ENCODE measurements at places on chromosomes 4 and X. TPM values are rescaled to one million over a fixed set of nuclear protein-coding genes. Genes with fewer than 3 reads are reported as not detected.

DNA sequence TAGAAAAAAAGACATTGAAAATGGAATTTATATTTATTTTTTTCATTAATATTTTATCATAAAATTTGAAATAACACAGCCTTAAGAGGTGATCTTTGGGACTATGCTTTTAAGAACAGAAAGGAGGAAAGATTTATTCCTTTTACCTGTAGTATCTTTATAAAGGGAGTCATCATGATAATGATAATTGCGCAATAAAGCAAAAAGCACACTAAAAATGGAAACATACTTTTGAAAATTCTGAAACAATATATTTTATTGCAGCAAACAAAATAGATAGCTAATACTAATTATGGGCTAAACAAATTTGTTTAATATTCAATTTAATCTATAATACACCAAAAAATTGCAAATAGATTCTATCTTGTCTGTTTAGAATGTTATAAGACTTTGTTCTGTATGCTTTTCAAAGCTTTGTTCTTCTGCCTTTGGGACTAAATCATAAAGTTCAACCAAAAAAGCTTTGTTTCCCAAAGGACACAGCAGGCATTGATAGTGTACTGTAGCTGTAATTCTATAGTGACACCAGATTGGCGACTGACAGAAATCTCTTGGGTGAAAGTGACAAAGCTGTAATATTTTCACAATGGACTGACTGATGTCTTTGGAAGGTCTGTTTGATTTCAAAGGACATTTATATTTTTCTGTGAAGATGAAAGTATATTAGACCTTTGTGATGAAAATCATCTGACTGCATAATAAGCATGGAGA lies 2156.6 kb upstream of the TENM3 start:
- DNase-seq = no peak
- H3K4me3 ChIP-seq = no peak overlapping the region
- no peak overlapping the region for H3K27ac ChIP-seq
- H3K36me3 ChIP-seq = no peaks in the 10 kb centered on the region
- H3K27me3 ChIP-seq = no peaks in the 10 kb centered on the region

- H3K4me1 ChIP-seq = no peaks in the 10 kb centered on the region
- no peak for DNase-seq
- H3K27me3 ChIP-seq = no peaks in the 10 kb centered on the region
Observed at GRCh38 chr4:150867148-150867547, 147.9 kb downstream of the LRBA start.

GRCh38 chr4:43776371-43776770 lies 672.2 kb downstream of the KCTD8 start:
- no peak overlapping the region for H3K4me3 ChIP-seq
- H3K27me3 ChIP-seq = no peaks in the 10 kb centered on the region
- no peaks in the 10 kb centered on the region for H3K4me1 ChIP-seq
- no peak for DNase-seq
- no peak overlapping the region for H3K27ac ChIP-seq

The NHSL2 gene
- 9.2 TPM for total RNA-seq

DNA sequence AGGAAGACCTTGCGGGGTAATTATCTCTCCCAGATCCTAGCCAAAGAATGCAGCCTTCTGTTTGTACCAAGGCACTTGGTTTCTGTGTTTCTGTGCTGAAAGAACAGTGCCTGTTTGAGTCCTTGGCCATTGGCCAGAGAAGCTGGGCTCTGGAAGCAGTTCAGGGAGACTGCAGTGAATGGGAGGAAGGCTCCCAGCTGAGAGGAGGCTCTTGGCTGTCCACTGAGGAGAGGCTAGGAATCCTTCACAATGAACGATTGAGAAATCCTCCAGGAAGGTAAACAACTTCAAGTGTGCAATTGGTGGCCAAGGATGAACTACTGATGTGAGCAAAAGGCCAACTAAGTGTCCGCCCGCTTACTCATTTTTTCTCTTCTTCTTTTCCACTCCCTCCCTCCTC lies 61.3 kb downstream of the HS3ST1 start:
- no peaks in the 10 kb centered on the region for H3K4me1 ChIP-seq
- H3K36me3 ChIP-seq = no peaks in the 10 kb centered on the region
- no peak overlapping the region for H3K27ac ChIP-seq
- peak; percentile 77 for DNase-seq
- peaks cover 18% of the 10 kb centered on the region for H3K27me3 ChIP-seq

The DAPP1 gene
- total RNA-seq = 11.9 TPM

GRCh38 chr4:184402740-184403383 lies 71.5 kb downstream of the IRF2 start:
- no peaks in the 10 kb centered on the region for H3K27me3 ChIP-seq
- H3K36me3 ChIP-seq = no peaks in the 10 kb centered on the region
- DNase-seq = no peak
- H3K4me3 ChIP-seq = no peak overlapping the region
- H3K4me1 ChIP-seq = peaks cover 8% of the 10 kb centered on the region
- peak overlapping the region; percentile 43 for H3K27ac ChIP-seq

DNA sequence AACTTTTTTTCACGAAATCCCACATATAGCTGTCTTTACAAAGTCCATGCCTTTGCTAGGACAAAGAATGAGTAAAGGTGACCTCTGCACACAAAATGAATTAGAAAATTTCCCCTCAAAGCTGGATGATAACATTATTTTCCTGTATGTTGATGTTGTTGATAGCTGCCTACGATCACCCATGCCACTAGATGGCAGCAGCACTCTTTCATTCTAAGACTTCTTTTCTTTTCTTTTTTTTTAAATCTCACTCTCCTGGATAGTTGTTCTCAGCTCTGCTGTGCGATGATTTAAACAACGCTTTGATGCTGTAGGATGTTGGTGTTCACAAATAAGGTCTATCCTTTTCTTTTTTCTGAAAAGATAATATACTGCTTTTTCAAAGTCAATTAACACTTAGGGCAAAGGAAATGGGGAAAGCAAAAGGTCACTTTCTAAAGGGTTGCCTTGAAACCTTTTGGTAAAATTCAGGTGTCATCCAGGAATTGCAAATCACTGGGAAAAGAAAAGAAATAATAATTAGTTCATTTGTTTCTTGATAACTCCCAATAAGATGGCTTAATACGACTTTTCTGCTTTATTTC lies 266.8 kb downstream of the C4orf33 start:
- no peaks in the 10 kb centered on the region for H3K27me3 ChIP-seq
- no peaks in the 10 kb centered on the region for H3K4me1 ChIP-seq
- peak; percentile 69 for DNase-seq
- H3K4me3 ChIP-seq = no peak overlapping the region
- H3K36me3 ChIP-seq = no peaks in the 10 kb centered on the region

GRCh38 chrX:40087425-40088298 lies 10.1 kb downstream of the BCOR start:
- no peak for DNase-seq
- H3K36me3 ChIP-seq = no peaks in the 10 kb centered on the region
- peaks cover 48% of the 10 kb centered on the region for H3K27me3 ChIP-seq
- H3K27ac ChIP-seq = no peak overlapping the region
- no peak overlapping the region for H3K4me3 ChIP-seq
- H3K4me1 ChIP-seq = peaks cover 4% of the 10 kb centered on the region

DNA sequence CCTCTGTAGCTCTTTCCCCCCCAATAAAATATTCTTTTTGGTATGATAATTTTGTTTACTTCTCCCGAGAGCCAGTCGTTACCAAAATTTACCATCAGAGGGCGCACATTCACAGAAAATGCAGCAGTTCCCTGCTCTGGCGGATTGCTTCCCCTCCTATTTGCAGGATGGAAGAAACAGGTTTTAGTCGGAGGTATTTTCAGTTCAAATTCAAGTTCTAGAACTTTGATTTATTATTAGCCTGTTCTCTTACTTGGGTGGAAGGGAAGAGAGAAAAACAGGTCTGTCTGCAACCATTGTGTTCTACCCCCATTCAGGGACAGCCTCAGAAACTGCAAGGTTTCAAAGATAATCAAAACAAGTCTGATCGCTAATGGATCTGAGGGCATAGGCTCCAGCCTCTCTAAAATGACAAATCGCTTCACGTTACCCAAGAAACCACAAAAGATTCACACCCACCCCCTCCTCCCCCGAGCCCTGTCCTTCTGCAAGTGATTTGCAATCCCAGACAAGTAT lies 263.8 kb upstream of the RPS6KA3 start:
- no peaks in the 10 kb centered on the region for H3K36me3 ChIP-seq
- DNase-seq = peak; percentile 59
- H3K27me3 ChIP-seq = peaks cover 11% of the 10 kb centered on the region
- H3K4me3 ChIP-seq = no peak overlapping the region
- no peak overlapping the region for H3K27ac ChIP-seq

DNA sequence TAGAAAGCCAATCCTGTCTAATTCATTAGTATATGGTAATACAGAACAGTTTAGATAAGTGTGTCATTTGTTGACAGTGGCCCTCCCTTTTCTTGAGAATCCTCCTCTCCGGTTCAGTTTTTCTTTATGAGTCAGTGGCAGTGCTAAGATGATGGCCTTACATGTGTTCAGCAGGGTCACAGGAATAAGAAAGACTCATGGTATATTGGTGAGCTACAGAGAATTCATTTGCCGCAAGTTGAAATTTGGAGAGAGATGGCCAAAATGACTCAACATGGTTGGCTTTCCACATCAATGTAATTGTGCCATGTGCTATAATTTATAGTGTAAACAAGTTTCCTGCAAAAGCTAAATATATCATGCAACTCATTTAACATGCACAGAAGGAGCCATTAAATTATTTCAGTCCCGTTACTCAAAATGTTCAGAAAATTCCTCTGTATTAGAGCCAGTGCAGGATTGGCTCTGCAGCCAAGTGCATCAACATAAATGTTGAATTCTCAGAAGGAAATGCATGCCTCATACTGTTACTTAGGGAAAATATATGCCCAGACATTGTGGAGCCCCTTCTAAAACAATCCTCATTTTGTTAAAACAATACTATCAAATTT lies 374.3 kb downstream of the AFF2 start:
- H3K27me3 ChIP-seq = no peaks in the 10 kb centered on the region
- no peaks in the 10 kb centered on the region for H3K36me3 ChIP-seq
- DNase-seq = no peak
- H3K4me1 ChIP-seq = no peaks in the 10 kb centered on the region
- no peak overlapping the region for H3K27ac ChIP-seq

DNA sequence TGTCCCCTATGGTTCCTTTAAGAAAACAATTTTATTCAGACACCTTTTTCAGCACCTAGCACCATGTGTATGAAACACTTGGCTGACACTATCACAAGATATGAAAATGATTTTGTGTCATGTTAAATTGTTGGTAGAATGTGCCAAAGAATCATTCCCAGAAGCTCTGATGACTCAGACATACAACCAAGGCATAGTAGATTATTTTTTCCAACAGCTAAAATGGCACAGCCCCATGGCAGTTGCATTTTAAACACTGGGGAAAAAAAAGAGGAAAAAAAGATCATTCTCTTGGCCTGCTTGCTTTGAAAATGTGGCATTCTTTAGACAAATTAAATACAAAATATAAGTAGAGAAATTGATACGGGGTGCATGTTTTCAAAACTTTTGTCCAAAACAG lies 230.2 kb downstream of the NLGN4X start:
- no peak overlapping the region for H3K27ac ChIP-seq
- H3K4me1 ChIP-seq = no peaks in the 10 kb centered on the region
- H3K27me3 ChIP-seq = no peaks in the 10 kb centered on the region
- no peak overlapping the region for H3K4me3 ChIP-seq
- no peaks in the 10 kb centered on the region for H3K36me3 ChIP-seq

- H3K27ac ChIP-seq = no peak overlapping the region
- no peak for DNase-seq
- no peaks in the 10 kb centered on the region for H3K36me3 ChIP-seq
- no peaks in the 10 kb centered on the region for H3K4me1 ChIP-seq
- H3K4me3 ChIP-seq = no peak overlapping the region
Observed at GRCh38 chrX:99091459-99091858, 1318.6 kb downstream of the PCDH19 start.

The FAT1 gene
- total RNA-seq = 131 TPM

GRCh38 chrX:134603806-134604700 lies 54.2 kb downstream of the PLAC1 start:
- no peak overlapping the region for H3K4me3 ChIP-seq
- no peaks in the 10 kb centered on the region for H3K27me3 ChIP-seq
- DNase-seq = no peak

GRCh38 chr4:126081336-126081735 lies 766.6 kb downstream of the FAT4 start:
- no peaks in the 10 kb centered on the region for H3K36me3 ChIP-seq
- no peak for DNase-seq
- H3K27me3 ChIP-seq = no peaks in the 10 kb centered on the region

The KIAA1210 gene
- total RNA-seq = not detected

GRCh38 chr4:156884183-156884582 lies 87.4 kb downstream of the PDGFC start:
- H3K27me3 ChIP-seq = no peaks in the 10 kb centered on the region
- H3K36me3 ChIP-seq = no peaks in the 10 kb centered on the region
- no peak for DNase-seq
- no peaks in the 10 kb centered on the region for H3K4me1 ChIP-seq
- no peak overlapping the region for H3K27ac ChIP-seq

GRCh38 chrX:40523852-40524251 lies 56.9 kb upstream of the ATP6AP2 start:
- no peak for DNase-seq
- no peak overlapping the region for H3K4me3 ChIP-seq
- H3K36me3 ChIP-seq = no peaks in the 10 kb centered on the region
- H3K27me3 ChIP-seq = peaks cover 5% of the 10 kb centered on the region

DNA sequence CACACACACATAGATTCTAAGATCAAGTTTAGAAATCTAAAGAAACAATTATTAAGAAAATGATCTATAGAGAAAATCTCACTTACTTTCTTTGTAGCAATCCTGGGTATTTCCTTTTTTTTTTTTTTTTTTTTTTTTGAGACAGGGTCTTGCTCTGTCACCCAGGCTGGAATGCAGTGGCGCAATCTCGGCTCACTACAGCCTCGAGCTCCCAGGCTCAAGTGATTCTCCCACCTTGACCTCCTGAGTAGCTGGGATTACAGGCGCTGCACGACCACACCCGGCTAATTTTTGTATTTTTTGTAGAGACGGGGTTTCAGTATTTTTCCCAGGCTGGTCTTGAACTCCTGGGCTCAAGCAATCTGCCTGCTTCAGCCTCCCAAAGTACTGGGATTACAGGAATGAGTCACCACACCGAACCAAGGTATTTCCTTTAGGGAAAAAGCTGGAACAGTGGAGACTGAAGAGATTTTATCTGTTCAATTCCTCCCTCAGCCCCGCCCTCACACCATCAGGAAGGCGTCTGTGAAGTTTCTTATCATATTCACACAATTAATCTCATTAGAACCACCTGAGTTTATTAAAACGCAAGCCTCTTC lies at the start of gene TRIML2:
Gene TRIML2, minus strand, starts transcription at position 447 of the 599 bp plus-strand sequence. CDS start 4,235 bp downstream, outside the sequence.
- H3K36me3 ChIP-seq = no peaks in the 10 kb centered on the region
- H3K27ac ChIP-seq = no peak within 1 kb of the TSS
- no peaks in the 10 kb centered on the region for H3K27me3 ChIP-seq
- H3K4me3 ChIP-seq = no peak within 1 kb of the TSS
- H3K4me1 ChIP-seq = no peaks in the 10 kb centered on the region
- DNase-seq = no peak

- H3K4me3 ChIP-seq = no peak overlapping the region
- no peak for DNase-seq
- H3K27ac ChIP-seq = no peak overlapping the region
- no peaks in the 10 kb centered on the region for H3K4me1 ChIP-seq
Observed at GRCh38 chr4:143019351-143019750, 165.4 kb upstream of the USP38 start.

DNA sequence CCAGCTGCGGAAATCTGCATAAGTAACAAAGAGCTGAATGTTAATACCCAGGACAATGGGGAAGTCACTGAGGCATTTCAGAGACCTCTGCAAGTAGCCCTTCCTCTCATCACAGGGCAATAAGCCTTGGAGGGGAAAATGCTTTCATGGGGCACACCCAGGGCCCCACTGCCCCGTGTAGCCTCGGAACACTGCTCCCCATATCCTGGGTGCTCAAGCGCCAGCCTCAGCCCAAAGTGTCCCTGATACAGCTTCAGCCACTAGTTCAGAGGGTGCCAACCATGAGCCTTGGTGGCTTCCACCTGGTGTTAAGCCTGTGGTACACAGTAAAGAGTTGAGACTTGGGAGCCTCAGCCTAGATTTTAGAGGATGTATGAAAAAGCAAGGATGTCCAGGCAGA lies 402.8 kb upstream of the CXorf51A start:
- no peak for DNase-seq
- no peaks in the 10 kb centered on the region for H3K36me3 ChIP-seq
- H3K27me3 ChIP-seq = no peaks in the 10 kb centered on the region
